NCI-H1092 (cell line): ENCODE measurements at places on chromosomes 12 and 14.
A peak's percentile ranks its signal among the peaks of the same experiment; 100 is the strongest.

- DNase-seq = no peak
Measured at GRCh38 chr12:26286186-26286585, 90.8 kb downstream of the SSPN start.

DNA sequence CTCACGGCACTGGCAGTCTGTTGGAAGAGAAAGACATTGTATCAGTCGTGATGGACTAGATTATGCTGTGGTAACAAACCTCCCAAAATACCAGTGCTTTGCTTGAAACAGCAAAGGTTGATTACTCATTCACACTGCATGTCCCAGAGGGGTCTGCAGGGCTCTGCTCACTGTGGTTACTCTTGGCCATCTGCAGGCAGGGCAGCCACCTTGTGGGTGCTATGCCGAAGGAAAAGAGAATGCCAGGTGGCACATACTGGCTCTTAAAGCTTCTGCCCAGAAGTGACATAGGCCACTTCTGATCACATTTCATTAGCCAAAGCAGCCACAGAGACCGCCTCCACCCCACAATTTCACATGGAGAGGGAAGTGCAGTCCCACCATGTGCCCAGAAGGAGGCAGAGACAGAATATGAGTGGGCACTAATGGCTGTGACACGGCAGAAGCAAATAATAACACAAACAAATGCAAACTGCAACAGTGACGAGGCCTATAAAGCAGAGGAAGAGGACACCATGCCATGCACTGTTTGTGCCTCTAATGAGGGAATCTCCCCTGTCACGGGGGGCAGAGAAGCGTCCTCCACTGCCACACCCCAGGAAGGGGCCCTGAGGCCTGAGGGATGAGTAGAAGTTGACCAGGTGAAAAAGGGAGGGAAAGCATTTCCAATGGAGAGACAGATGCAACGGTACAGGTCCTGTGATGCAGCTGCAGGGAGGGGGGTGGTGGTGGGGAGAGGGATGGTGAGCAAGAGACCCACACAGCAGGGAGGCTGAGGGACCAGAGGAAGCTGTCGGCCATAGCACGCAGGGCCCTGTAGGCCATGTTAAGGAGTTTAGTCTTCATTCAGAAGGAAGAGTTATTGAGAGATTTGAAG, 51.7 kb upstream of the KICS2 start:
- DNase-seq = no peak

DNA sequence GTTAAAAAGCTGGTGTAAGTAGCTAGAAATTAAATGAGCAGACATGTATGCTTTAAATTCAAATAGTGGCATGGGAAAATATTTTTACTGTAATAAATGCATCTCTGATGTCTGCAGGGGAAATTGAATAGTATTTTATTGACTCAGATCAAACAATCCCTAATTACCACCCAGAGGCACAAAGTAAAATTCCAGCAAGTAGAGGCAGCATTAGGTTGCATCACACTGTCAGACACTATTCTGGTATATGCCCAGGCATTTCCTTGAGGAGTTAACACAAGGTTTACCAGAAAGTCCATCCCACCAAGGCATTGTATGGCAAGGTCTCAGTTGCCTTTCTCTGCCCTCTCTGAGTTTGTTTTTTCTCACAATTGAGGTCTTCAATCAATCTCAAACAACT, 201.6 kb upstream of the KITLG start:
- no peak for DNase-seq

- no peak for DNase-seq
Measured at GRCh38 chr12:24950231-24950834, 1.4 kb upstream of the BCAT1 start.

DNA sequence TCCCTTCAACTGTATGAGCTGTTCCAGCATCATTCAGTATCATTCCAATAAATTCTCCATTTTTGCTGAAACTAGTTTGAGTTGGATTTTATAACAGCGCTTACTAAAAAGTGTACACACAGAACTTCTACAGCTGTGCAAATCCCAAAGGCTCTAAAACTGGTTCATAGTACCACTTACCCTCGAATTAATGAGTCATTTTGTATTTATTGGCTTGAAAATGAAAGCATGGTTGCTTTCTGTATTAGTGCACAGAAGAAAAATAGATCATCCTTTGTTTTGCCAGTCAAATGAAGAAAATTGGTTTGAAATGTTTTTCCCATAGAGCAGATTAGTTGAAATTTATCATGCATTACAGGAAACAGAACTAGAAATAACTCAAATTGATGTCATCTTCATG, 268.3 kb upstream of the CPNE8 start:
- no peak for DNase-seq

DNA sequence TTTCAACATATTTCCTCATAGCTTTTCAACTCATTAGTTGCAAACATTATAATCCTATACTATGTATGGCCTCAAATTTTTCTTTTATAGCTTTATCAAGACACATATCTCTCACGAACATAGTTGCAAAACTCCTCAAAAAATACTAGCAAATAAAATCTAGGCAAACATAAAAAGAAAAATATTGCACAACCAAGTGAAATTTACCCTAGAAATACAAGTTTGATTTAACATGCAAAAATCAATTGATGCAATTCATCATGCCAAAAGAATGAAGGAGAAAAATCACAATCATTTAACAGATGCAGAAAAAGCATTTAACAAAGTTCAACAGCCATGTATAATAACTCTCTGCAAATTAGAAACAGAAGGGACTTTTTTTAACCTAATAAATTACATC, 33.3 kb upstream of the KCNH5 start:
- no peak for DNase-seq

GRCh38 chr12:25585021-25585523, 32.0 kb upstream of the LMNTD1 start:
- DNase-seq = no peak

GRCh38 chr14:96027431-96028355, 11.5 kb upstream of the C14orf132 start:
- DNase-seq = no peak

DNA sequence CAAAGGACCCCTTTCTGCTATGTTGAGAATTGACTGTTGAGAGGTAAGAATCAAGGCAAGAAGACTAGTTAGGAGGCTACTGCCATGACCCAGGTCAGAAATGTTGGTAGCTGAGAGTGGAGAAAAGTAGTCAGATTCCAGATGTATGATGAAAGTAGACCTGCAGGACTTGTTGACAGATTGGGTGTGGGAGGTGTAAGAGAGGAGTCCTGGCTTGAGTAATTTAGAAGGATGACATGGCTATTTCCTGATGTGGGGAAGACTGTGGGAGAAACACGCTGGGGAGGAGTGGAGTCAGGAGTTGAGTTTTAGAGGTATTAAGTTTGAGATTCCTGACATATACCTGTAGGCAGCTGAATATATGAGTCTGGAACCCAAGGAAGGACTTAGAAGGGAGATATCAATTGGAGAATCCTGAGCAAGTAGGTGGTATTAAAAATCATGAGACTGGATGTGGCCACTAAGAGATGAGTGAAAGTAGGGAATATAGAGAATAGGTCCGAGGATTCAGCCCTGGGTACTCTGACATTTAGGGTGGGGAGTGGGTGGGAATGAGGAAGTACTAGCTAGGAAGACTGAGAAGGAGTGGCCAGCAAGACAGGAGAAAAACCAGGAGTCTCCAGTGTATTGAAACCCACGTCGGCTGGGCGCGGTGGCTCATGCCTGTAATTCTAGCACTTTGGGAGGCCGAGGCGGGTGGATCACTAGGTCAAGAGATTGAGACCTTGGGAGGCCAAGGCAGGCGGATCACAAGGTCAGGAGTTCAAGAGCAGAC, 12.6 kb upstream of the DDX47 start:
- no peak for DNase-seq

GRCh38 chr14:68471029-68471963, 321.6 kb downstream of the ZFP36L1 start:
- DNase-seq = no peak

DNA sequence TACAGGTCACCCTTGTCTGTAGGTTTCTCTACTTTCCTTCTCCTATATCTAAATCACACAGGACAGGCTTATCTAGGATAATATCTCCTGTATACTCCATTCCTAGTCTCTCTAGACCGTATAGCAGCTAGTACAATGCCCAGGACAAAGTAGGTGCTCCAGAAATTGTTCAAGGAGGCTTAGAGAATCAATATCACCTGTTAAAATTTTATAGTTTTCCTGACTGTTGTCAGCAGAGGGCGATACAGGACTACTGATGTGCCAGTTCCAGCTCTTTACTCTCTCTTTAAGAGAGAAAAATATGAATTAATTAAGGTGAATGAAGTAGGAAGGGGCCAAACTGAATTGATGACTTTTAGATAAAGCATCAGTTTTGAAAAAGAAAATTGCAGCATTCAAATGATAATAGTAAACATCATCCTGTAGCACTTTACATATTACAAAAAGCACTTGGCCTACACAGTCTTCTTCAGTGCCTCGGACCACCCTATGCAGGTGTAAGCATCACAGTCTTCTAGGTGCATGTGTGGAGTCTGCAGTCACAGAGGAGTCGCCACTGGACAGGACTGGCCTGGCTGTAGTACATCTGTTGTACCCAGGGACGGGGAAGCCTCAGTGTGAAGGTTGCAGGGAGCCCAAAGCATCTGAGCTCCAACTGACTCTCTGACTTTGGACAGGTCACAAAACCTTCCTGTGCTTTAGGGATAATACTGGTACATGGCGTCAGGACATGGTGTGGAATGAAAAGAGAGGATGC, 61.9 kb upstream of the MAX start:
- DNase-seq = peak; percentile 50

GRCh38 chr14:54570047-54570446, 3.1 kb downstream of the SAMD4A start:
- no peak for DNase-seq

DNA sequence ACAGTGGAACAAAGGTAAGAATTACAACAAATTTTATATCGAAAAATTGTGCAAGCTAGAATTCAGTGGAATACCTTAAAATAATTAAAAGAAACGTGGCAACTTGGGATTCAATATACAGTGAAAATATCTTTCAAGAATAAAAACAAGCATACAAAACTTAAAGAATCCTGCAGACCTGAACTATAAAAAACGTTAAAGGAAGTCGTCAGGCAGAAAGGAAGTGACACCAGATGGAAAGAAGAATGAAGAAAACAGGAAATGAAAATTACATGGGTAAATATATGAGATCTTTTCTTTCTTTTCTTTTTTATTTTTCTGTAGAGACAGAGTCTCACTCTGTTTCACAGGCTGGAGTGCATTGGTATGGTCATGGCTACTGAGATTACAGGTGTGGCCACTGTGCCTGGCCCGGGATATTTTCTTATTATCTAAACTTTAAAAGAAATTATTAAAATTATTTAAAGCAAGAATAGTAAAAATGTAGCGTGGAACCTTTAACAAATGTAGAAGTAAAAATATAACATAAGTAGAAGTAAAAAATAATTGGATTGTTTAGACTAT, 4.7 kb downstream of the MGP start:
- DNase-seq = no peak

DNA sequence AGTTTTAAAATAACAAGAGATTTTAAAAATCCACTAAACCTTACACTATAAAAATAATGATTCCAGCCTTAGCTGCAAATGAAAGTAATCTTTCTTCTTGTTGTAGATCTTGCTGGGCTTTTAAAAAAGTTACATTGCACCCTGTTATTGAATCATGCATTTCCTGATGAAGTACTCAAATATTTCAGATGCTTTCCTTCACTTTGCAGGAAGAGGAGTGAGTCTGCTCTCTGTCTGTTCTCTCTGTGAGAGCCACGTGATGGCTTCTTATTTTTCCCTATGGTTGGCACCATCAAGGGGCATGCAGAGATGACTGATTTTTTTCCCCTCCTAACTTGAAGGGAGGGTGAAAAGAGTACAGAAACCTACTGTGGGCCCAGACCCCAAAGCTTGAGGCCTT, 262.7 kb downstream of the ATP23 start:
- DNase-seq = no peak

DNA sequence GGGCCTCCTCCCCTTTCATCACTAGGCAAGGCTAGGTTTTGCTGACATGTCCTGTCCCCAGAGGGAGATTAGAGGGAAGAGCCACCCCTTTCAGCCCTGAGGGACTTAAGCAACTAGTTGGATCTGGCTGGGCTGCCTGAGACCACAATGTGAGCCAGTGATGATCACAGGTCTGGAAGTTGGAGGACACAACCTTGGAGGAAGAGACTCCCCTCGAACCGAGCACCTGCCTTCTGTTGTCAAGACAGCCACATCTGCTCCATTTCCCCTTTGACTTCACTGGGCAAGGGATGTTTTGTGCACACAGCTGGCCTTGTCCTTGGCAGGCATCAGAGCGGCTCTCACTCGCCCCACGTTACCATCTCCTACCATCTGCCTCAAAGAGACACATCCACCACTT, 31.4 kb downstream of the MVK start:
- peak; percentile 16 for DNase-seq

- no peak for DNase-seq
Measured at GRCh38 chr14:92651106-92651757, 97.2 kb downstream of the LGMN start.

DNA sequence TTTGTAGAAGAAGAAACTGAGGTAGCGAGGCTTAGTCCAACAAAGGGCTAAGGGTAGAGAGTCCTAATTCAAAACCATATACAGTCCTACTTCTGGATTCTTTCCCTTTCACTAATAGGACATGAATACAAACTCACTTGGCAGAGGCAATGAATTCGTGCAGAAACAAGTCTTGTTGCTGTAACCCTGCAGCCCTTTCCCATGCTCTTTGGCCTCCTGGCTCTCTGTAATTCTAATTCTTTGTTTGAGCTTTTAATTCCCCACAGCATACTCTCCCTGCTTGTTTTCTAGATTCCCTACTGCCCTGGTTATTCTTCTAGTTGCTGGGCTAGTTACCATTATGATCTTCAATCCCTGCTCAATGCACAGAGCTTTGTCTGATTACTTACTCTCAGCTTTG, 381.4 kb downstream of the ETNK1 start:
- DNase-seq = no peak

- no peak for DNase-seq
Measured at GRCh38 chr12:2068653-2069052, 15.9 kb downstream of the CACNA1C start.

DNA sequence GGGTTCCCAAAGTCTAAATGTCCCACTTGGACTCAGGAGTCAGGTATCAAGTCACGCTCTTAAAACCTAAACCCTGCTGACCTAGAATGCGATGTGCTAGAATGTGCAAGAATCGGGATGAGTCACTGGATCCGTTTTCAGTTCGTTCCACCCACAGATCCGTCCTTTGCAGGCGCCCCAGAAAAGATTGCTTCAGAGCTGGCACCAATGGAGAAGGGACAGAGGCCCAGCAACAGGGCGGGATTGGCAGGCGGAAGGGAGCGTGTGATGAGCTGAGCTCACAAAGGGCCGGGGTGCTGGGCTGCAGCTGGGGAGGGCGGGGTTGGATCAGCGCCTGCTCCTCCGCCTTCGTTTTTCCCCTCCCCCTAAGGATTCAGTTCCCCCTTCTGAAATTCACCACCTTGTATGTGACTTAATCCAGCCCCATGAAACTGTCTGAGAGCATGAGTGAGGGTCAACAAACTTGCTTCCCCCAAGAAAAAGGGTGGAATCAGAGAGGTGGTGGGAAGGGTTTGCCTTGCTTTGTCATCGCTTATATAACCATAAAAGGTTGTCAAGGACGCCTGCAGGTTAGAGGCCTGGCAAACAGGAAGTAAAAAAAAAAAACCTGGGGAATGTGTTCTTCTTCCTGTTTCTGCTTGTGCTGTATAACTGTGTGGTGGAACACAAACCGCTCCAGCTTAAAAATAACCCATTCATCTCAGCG, 2.8 kb upstream of the UBC start:
- DNase-seq = no peak

- DNase-seq = no peak
Measured at GRCh38 chr12:49603721-49604120, 1.7 kb downstream of the FAM186B start.

- DNase-seq = peak; percentile 30
Measured at GRCh38 chr14:83463500-83464098, 1929.9 kb upstream of the SEL1L start.
